ENCODE measurements at places on chromosomes 13 and 19. TPM values are rescaled to one million over a fixed set of nuclear protein-coding genes. Genes with fewer than 3 reads are reported as not detected.

The C19orf18 gene
- total RNA-seq = 0.89 TPM

The SHKBP1 gene
- total RNA-seq = 8.2 TPM

The CERS1 gene
- total RNA-seq = 15.3 TPM

The ZNF729 gene
- 0.04 TPM for total RNA-seq

The DAND5 gene
- 0.04 TPM for total RNA-seq

The ALKBH6 gene
- total RNA-seq = 8.3 TPM

DNA sequence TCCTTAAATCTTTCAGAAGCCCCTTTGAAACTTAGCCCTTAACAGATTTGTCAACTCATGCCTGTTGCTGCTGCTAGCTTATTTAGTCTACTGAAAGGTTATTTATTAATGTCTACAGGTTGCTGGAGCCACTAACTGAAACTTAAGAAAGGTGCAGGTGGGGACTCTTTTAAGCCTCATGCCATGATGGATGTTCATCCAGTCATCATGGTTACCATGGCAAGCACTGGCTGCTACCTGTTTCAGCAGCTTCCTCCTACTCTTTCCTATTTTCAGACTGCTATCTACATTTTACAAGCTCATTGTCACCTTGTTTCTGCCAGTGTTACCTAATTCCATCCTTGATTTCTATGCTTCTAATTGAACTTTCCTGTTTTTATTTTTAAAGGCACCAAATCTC is 27.1 kb downstream of the DGKH start:
- DNase-seq = no peak

DNA sequence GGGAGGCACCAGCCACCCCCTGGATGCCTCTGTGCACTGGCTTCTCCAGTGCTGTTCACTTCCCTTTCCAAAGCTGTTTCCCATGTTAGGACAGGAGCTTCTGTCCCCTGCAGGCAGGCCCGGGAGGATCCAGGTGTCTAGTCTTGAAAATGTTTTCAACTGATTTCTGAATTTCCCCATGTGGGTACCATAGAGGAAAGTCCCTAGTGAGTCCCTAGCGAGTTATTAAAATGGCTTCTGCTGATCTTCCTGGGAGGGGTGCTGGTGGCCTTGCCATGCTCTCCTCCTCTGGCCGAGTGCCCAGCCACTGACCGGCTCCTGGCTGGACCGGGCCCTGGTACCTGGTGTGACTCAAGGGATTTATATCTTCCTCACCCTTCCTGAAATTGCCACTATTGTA is 5.2 kb upstream of the ANKRD10 start:
- no peak for DNase-seq

- no peak for DNase-seq
Observed at GRCh38 chr13:33994198-33994597, 176.2 kb downstream of the RFC3 start.

DNA sequence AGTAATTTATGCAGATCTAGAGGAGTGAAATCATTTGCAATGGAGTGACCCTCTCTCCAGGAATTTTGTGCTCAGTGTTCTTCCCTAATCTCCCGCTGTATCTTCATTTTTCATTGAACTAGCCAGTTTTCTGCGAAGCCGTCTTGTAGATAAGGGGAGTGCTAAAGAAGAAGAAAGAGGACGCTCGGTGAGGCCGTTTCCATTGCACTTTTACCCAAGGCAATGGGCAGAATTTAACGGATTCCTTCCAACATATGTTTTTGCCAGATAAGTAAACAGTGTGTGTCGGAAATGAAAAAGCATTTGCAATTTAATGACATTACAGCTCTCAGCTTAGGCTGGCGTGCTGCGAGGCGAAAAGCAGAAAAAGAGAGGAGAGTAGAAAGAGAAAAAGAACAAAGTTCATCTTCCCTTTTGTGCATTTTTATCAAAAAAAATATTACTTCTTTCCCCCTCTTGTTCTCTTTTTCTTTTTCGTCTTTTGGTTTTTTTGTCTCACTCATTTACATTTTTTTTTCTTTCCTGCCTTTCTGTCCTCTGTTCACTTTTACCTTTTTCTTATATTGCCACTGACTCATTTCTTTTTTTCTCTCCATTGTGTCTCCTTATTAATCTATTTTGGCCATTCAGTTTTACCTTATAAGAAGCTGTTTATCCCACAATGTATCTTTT is 49.9 kb downstream of the SOX21 start:
- DNase-seq = no peak

DNA sequence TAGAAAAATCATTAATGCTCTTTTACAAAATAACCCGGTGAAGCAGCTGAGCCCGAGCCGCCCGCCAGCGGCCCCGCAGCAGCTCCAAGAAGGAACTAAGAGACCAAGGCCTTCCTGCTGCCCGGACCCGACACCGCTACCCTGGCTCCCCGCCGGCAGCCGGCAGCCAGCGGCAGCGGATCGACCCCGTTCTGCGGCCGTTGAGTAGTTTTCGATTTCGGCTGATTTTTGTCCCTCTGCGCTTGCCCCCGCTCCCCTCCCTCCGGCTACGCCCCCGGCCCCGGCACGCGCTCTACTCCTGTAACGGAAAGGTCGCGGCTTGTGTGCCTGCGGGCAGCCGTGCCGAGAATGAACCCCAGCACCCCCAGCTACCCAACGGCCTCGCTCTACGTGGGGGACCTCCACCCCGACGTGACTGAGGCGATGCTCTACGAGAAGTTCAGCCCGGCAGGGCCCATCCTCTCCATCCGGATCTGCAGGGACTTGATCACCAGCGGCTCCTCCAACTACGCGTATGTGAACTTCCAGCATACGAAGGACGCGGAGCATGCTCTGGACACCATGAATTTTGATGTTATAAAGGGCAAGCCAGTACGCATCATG is at the start of gene PABPC3:
PABPC3 (plus strand) TSS at position 286 of the 603 bp plus-strand sequence; CDS start at position 349, 63 bp downstream.
- peak; percentile 16 for DNase-seq

DNA sequence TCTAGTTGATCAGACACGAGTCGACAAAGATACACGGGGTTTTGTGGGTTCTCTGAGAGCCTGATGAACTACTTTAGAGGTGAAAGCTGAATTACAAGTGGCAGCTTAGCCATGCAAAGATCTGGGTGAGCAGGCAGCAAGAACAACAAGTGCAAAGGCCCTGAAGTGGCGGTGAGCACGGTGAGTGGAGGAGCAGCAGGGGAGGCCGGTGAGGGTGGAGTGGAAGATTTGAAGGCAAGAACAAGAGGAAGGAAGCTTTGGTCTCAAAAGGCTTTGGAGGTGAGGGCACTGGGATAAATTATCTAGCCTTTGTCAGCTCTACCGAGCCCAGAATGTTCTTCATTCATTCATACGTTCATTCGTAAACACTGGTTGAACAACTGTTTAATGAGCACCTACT is 1.4 kb downstream of the ZNF865 start:
- DNase-seq = no peak

DNA sequence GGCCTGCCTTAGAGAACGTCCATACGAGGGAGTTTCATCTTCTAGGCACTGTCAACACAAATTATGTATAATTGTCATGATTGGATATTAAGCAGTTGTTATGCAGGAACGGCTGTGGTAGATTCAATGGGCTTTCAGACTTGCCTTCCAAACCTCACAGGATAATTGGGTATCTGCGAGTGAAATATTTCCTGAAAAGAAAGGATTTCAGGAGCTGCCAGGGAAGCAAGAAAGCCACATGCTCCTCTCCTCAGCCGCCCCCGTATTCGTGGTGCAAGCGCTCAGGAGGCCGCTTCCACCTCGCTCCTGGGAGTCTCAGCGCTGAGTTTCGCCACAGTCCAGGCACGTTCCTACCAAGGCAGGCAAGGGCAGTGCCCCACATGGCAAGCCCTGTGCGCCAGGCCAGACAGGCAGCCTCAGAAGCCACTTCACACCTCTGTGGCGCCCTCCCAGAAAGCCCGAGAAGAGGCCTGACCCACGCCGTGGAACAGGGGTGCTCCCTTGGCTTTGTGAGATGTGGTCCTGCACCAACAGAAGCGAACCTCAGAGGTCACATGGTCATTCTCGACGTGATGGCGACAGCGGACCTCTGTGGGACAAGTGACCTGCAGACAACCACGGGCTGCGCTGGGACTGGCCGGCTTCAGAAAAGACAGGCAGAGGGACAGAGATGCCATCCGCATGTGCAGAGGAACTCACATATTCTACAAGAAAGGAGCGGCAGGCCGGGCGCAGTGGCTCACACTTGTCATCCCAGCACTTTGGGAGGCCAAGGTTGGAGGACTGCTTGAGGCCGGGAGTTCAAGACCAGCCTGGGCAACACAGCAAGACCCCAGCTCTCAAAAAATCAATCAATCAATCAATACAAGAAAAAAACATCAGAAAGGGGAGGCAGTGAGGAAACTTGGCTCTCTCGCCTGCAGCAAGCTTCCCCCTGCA is 41.4 kb downstream of the CEBPG start:
- DNase-seq = no peak

DNA sequence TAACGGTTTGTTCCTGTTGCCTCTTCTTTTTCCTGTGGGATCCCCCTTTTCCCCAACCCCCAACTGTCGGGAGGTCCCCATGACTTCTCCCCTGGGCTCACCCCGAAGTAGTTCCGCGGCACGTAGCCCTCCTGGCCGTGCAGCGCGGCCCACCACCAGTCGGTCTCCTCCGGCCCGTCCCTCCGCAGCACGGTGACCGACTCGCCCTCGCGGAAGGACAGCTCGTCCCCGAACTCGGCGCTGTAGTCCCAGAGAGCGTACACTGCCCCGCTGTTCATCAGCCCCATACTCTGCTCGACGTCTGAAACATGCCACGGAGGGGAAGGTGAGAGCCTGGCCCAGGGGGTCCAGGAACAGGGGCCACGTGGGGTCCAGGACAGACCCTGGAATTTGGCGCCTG is 12.1 kb upstream of the ERCC2 start:
- no peak for DNase-seq

DNA sequence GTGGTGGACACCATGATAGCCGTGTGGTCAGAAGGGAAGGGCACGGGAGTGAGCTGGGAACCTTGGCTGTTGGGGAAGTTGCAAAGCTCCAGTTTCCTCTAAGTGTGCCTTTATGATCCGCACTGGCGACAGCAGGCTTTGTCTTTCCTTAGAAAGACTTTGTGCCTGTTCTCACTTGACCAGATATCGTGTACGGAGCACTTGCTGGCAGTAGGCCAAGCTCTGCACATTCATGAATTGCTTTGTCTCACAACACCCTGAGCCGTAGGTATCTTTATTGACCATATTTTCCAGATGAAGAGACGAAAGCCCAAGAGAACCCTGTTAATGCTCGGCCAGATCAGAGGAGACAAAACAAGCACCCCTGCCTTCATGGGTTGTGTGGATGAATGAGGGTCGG is 15.1 kb downstream of the CUL4A start:
- DNase-seq = no peak

DNA sequence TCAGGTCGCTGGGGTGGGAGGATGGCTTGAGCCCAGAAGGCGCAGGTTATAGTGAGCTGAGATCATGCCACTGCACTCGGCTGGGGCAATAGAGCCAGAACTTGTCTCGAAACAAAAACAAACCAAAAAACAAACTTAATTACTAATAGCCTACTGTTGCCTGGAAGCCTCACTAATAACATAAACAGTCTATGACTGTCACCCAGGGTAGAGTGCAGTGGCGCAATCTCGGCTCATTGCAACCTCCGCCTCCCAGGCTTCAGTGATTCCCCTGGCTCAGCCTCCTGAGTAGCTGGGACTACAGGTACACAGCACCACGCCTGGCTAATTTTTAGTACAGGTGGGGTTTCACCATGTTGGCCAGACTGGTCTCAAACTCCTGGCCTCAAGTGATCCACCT is 18.0 kb downstream of the CATSPERD start:
- DNase-seq = no peak

DNA sequence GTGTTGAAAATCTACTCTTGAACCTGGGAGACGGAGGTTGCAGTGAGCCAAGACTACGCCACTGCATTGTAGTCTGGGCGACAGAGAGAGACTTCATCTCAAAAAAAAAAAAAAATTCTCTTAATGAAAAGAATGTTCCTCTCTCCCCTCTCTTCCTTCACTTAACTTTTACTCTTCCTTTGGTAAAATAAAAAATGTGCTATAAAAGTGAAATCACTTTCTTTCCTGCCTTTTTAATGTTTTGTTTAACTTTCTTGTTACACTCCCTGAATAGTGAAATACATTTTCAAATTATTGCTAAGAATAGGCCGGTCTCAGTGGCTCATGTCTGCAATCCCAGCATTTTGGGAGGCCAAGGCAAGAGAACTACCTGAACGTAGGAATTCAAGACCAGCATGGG is 86.5 kb downstream of the DACH1 start:
- no peak for DNase-seq

DNA sequence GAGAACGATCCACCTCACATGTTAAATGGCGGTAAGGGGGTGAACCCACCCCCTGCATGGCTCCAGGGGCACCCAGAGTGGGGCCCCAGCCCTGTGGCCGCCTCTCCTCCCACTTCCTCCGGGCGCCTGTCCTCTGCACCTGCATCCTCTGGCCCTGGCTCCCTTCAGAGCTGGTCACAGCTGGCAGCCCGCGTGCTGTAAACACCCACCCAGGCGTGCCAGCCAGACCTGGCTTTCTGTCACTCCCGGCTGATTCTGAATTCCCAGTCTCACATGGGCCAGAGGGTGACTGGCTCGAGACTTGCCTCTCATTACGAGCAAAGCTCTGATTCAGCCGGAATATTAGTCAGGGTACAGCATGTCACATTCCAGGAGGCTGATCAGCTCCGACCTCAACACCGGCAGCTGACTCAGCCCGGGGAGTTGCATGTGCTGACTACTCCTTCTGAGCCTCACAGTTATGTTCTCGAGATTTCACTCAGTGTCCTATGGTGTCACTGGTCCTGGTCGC is 75.1 kb downstream of the GNG7 start:
- DNase-seq = peak; percentile 47

DNA sequence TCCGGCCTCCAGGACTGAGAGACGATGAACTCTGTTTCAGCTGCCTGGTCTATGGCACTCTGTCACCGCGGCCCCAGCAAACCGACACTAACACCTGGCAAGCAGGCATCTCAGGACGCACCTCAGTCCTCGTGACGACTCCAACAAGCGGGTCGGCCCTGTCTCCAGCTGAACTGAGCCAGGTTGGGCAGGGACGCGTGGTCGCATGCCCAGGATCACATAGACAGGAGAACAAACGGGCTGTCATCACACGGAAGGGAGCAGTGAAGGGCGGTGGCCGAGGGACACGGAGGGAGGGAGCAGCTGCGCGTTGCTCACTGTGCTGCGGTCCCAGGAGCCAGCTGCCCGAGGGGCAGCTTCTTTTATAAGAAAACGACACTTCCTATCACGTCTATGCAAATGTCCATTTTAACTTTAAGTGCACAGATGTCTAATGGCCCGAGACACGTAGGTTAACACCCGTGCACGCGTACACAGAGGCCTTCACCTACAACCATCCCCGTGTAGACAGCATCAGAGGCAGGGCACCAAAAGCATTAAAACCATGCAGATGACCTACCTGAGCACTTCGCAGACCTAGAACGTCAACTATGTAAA is 8.9 kb downstream of the SGTA start:
- DNase-seq = no peak

- DNase-seq = no peak
Observed at GRCh38 chr19:50750010-50750409, 20.3 kb upstream of the GPR32 start.

DNA sequence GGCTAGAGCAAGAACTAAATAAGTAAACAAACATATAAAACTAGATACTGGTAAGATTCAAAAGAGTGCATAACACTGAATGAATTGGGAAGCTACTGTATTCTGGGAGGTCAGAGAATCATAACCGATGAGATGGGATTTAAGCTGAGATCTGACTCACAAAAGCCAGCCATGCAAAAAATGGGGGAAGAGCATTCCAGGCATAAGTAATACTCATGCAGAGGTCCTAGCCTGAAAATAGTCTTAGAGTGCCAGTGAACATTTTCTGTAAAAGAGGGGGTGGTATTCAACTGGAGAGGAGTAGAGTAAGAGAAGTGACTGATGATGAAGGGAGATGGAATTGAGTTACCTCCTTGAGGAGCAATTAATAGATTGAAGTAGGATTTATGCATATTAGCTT is 872.0 kb upstream of the GPC6 start:
- no peak for DNase-seq

GRCh38 chr19:40663695-40664692 is 26.5 kb downstream of the NUMBL start:
- no peak for DNase-seq
